ENCODE measurements at places on chromosomes 6 and 20.
A peak's percentile ranks its signal among the peaks of the same experiment; 100 is the strongest.

GRCh38 chr6:136607204-136607931 lies 57.1 kb upstream of the MAP7 start:
- peak; percentile 48 for DNase-seq

DNA sequence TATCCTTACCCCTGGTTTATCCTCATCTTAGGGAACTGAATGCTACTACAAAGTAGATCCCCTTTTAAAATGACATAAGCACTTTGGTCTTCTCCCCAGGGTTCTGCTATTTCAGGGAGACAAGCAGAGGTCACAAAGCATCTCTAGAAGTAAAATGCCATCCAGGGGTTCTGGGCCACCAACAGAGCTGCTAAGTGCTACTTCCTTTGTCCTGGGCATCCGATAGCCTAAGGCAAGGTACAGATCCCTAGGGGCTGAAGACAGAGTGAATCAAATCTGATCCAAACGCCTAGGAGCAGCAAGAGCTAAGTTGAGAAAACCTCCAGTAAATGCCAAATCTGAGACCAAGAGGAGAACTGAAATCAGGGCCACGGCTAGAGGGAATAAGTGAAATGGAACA lies 161.2 kb downstream of the PTPRT start:
- DNase-seq: no peak

DNA sequence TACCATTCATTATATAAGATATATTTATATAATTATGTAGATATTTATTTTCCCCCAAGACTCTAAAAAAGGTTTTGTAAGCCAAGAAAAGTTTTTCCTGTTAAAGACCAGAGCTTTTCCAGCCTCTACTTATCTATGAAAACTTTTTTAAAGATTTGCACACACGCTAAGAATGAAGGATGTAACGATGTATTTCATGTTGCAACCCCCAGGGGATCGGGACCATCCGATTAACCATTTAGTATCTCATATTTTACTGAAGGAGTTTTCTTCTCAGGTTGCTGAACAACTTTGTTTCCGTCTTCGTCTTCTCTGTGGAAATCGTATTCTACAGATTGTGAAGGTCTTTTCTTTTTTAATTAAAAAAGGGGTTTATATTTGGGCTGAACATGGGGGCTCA lies 70.0 kb upstream of the SASH1 start:
- DNase-seq: no peak

- peak; percentile 60 for DNase-seq
Measured at GRCh38 chr6:44960898-44961297, 367.2 kb upstream of the RUNX2 start.
